ENCODE measurements at places on chromosomes 13 and 19.

DNA sequence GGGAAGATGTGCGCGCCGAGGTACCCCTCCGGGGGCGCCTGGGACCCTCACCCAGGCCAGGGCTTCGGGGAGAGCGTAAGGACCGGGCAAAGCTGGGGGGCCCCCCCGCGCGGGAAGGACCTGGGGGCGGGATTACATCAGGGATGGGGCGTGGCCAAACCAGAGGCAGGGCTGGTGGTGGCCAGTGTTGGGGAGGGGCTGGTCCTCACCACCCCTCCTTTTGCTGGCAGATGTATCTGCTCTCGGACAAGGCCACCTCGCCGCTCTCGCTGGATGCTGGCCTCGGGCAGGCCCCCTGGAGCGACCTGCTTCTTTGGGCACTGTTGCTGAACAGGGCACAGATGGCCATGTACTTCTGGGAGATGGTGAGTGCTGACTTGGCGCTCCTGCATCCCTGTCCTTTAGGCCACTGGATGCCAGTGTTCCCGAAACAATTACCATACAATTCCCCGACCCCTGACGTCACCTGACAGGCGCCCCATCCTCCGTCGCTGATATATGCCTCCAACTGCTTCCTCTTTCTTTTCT is 25.3 kb downstream of the TRPM4 start:
- DNase-seq: no peak

GRCh38 chr19:32404933-32405430 is 588 bp upstream of the DPY19L3 start:
- peak; percentile 67 for DNase-seq

- DNase-seq: peak; percentile 58
Measured at GRCh38 chr19:40601134-40601974, at the start of gene LTBP4. TSS of gene LTBP4 (plus strand) at chr19:40601369. CDS start at chr19:40601388, 19 bp downstream.

DNA sequence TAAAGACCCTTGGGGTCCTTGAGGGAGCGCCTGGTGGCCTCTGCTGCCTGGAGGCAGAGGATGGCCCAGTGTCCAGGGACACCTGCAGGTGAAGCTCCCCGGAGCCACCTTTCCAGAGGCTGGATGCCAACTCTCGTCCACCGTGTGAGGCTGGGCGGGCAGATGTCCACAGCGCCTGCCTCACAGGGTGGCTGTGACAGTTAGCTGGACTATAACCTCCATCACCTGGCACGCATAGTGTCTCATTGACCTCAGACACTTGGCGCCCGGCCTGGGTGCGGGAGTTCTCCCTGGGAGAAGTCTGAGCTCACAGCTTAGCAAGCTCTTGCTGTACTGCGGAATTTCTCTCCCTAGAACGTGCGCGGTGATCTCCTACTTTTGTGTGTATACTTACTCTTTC is 9.8 kb downstream of the BICRA start:
- DNase-seq: peak; percentile 58

- DNase-seq: no peak
Measured at GRCh38 chr13:107968470-107968869, 246.9 kb downstream of the LIG4 start.

DNA sequence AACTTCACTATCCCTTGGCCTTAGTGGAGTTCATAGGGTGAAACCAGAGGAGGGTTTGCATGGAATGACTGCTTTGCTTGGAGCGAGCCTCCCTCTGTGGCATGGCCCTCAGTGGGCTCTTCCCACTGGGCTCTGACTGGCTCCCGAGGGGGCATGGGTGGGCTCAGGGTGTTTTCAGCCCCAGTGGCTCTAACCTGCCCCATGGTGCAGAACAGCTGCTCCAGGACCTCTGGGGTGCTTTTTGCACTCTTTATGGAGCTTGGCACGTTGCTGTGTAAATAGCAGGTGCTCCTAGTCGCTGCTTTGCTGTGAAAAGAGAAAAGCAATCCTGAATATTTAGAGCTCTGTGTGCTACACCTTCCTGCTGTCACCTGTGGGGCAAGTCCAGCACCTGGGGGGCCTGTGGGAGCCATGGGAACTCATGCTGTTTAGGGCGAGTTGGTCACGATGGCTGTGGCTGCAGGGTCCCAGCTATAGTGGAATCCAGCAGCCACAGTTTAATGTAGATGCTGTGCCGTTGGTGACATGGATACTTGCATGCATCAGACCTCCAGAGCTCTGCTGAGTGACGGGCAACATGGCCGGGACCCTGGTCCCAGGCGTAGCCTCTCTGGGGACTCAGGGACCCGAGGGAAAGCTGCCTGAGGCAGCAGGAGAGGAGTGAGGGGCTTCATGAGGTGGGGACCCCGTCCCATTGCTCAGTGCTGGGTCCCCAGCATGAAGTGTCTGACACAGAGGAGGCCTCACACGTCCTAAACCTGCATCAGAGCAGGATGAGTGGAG is 14.3 kb upstream of the MCF2L start:
- no peak for DNase-seq

GRCh38 chr13:41613984-41614661 is 156.8 kb downstream of the RGCC start:
- peak; percentile 18 for DNase-seq
